ENCODE measurements at places on chromosomes 3 and 15. TPM values are rescaled to one million over a fixed set of nuclear protein-coding genes. Genes with fewer than 3 reads are reported as not detected.

- H3K4me3 ChIP-seq: peak within 1 kb of the TSS; percentile 89
- no peaks in the 10 kb centered on the region for H3K27me3 ChIP-seq
- DNase-seq: peak; percentile 64
- peak within 1 kb of the TSS; percentile 45 for H3K27ac ChIP-seq
- H3K4me1 ChIP-seq: peaks cover 3% of the 10 kb centered on the region
Observed at GRCh38 chr15:34437687-34438086, at the start of gene GOLGA8A. GOLGA8A (minus strand) TSS chr15:34437808; CDS start chr15:34389691, 48,117 bp downstream.

- no peaks in the 10 kb centered on the region for H3K4me1 ChIP-seq
- H3K27ac ChIP-seq: no peak overlapping the region
- no peaks in the 10 kb centered on the region for H3K27me3 ChIP-seq
Observed at GRCh38 chr3:29605845-29606244, 325.0 kb downstream of the RBMS3 start.

- H3K4me1 ChIP-seq: no peaks in the 10 kb centered on the region
- no peak overlapping the region for H3K27ac ChIP-seq
- no peaks in the 10 kb centered on the region for H3K36me3 ChIP-seq
Observed at GRCh38 chr3:57948080-57948671, 60.0 kb upstream of the FLNB start.

DNA sequence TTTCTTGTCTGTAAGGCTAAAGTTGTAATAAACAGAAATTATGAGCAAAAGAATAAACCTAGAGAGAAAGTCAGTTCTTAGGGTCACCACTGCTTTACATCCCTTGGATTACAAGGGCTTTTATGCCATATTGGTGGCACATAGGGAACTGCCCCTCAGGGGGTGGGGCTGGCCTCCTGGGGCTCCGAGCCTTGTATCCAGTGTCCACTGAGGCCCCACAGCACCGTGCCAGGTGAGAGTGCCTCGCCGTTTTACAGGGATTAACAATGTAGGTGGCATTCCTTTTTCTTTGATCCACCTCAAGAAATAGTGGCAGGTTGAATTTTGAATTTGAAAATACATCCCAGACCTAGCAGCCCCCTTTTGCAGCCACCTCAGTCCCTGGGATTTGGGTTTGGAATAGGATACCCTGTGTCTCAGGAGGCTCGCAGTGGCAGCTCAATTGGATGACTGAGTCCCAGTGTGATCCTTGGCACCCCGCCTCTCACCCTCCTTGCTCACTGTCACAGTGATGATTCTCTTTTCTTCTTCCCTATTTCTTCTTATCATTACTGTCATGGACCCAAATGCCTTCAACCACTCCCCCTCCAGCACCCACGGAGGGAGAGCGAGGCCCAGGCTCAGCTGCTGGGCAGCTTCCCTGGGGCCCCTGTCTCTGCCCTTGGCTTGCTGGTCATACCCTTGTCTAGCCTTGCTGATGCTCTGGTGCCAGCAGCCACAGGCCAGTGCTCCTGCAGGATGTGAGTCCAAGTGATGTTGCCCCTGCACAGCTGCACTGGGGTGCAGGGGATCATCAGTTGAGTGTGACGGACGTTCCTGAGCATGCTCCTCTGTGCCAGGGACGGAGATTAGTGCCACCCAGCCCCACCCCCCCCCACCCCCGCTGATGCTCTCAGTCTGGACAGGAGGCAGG lies 137.9 kb downstream of the DNAJB8 start:
- no peaks in the 10 kb centered on the region for H3K4me1 ChIP-seq
- H3K36me3 ChIP-seq: peaks cover 5% of the 10 kb centered on the region
- H3K4me3 ChIP-seq: no peak overlapping the region
- no peak for DNase-seq

DNA sequence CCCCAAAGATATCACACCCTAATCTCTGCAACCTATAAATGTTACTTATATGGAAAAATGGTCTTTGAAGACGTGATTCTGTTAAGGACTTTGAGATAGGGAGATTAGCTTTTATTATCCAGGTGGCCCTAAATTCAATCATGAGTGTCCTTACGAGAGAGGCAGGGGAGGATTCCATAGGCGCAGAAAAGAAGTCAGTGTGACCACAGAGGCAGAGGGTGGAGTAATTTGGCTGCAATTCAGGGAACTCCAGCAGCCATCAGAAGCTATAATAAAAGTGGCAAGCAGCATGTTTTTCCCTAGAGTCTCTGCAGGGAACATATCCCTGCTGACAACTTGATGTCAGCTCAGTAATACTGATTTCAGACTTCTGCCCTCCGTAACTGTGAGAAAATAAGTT lies 315.2 kb upstream of the ROBO2 start:
- no peaks in the 10 kb centered on the region for H3K27me3 ChIP-seq
- H3K4me3 ChIP-seq: no peak overlapping the region
- no peaks in the 10 kb centered on the region for H3K36me3 ChIP-seq
- no peaks in the 10 kb centered on the region for H3K4me1 ChIP-seq
- no peak overlapping the region for H3K27ac ChIP-seq
- DNase-seq: no peak

PLA2G4D gene
- total RNA-seq: not detected

STXBP5L gene
- total RNA-seq: not detected

DNA sequence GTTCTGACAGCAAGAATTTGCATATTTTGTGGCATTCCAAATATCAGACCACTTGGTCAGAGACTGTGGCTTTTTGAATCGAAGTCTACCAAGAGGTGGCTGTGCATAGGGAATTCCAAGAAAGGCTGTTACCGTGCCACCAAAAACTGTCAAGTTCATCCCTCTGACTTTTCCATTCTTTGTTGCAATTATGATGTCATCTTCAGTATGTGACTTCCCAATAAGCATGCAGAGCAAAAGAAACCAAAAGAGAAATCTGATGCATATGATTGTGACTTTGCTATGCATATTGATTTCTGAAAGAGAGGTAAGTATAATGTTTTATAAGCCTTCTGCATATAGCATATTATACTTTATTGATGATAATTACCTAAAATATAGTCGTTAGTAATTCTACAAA lies 6.5 kb downstream of the BCHE start:
- H3K4me1 ChIP-seq: no peaks in the 10 kb centered on the region
- H3K36me3 ChIP-seq: no peaks in the 10 kb centered on the region
- H3K27ac ChIP-seq: no peak overlapping the region
- H3K27me3 ChIP-seq: no peaks in the 10 kb centered on the region
- no peak for DNase-seq

DNA sequence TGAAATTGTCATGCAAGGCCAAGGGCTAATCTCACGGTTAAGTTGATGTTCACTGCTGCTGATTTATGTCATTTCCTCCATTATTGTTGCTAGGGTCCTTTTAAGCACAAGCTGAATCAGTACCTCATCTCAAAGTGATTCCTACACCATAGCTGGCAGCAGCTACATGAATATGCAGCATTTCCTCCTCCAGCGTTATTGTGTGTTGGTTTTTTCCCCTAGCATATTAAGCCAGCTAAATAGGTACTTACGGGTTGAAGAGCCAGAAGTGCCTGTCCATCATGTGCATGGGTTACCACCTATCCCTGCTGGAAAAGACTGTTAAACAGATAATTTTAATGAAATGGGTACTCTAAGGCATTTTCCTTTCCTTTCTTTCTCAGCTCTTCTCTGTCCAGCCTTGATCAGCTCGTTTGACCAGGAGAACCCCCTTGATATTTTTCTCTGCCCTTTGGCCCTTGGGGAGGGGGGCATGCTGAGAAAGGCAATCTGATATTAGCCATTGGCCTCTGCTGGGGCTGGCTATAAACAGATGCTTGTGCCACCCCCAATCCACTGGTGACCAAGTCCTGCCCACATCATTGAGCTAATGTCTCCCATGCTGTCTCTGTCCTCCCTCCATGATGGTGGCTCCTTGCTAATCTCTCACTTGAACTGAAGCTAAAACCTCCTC lies 115.6 kb upstream of the PLXNA1 start:
- no peak overlapping the region for H3K4me3 ChIP-seq
- no peak for DNase-seq
- no peaks in the 10 kb centered on the region for H3K4me1 ChIP-seq
- peaks cover 2% of the 10 kb centered on the region for H3K36me3 ChIP-seq
- H3K27me3 ChIP-seq: no peaks in the 10 kb centered on the region

LSAMP gene
- total RNA-seq: 0.28 TPM
